ENCODE measurements at places on chromosomes 12 and 14.

DNA sequence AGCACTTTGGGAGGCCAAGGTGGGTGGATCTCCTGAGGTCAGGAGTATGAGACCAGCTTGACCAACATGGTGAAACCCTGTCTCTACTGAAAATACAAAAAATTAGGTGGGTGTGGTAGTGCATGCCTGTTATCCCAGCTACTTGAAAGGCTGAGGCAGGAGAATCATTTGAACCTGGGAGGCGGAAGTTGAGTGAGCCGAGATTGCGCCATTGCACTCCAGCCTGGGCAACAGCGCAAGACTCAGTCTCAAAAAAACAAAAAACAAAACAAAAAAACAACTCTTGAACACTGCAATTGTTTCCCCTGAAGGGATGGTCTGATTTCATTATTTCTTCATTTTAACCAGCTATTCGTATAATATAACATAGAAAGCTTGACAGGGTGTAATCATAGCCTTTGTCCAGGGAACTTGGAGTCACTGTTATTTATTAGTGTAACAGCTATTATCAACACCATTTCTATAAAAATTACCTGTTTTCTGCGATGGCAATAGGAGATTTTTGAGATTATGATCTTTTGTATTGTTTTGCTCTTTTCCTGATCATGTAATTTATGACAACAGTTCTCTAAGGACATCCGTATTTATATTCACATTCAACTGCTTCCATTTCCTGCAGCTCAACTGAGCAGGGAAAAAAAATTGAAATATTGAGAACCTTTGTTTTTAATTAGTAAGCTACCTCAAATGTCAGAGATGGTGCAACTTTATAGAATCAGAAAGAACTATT lies 94.7 kb downstream of the DIP2B start:
- DNase-seq = no peak

DNA sequence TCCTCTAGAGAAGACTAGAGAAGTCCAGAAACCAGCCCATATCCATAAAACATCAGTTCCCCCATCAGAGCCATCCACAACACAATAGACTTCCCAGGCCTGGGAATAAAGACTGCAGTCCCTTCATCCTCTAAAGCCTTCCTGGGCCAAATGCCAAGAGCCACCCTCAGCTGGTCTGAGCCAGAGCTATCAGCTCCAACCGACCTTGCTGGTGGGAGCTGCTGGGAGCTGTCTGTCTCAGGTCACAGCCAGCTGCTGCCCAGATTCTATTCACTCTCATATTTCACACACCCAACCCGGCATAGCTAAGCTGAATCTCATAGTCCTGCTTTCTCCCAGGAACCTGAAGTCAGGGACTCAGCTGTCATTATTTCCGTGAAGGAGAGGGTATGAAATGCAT lies 10.9 kb upstream of the TFCP2 start:
- no peak for DNase-seq

GRCh38 chr14:53516261-53516774 lies 363.2 kb upstream of the DDHD1 start:
- no peak for DNase-seq

GRCh38 chr12:68122236-68122920 lies 37.2 kb downstream of the IFNG start:
- no peak for DNase-seq

- DNase-seq = no peak
Measured at GRCh38 chr14:49199159-49199558, 387.0 kb downstream of the RPS29 start.

DNA sequence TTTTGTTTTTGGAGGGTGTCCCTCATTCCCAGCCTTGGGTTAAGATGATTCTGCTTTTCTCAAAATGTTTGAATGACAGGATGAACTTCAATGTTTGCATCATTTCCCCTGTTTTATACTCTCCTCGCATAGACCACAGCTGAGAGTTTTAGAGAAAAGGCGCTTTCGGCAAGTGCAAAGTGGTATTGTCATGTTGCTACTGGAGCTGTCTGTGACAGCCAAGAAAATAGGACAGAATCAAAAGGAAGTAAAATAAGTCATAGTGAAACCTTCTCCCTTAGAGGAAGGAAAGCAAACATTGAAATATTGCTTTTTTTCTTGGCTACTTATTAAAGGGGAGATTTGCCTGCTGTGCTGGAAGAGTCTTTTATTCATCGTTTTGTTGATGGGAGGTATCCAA lies 33.5 kb upstream of the ARHGAP5 start:
- no peak for DNase-seq

- no peak for DNase-seq
Measured at GRCh38 chr12:22437031-22437806, 102.7 kb upstream of the ST8SIA1 start.

DNA sequence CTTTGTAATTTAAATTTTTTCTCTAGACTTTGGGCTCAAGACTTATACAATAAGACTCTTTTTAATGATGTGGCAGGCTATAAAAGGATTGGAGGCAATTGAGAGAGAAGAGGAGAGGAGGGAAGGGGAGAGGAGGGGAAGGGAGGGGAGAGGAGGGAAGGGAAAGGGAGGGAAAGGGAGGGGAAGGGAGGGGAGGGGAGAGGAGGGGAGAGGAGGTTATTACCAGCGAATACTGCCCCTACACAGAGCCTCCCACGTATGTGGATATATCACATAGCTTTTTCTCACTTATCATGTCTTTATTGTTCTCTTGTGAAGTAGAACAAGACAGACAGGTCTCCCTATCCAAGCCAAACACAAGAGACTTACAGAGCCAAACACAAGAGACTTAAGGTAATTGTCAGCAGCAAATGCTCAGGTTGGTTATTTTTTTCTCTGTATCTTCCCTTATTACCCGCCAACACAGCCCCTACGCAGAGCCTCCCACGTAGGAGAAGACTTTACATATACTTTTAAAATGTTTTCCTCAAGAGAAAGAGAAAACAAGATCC lies 63.1 kb downstream of the DRAM1 start:
- DNase-seq = no peak

DNA sequence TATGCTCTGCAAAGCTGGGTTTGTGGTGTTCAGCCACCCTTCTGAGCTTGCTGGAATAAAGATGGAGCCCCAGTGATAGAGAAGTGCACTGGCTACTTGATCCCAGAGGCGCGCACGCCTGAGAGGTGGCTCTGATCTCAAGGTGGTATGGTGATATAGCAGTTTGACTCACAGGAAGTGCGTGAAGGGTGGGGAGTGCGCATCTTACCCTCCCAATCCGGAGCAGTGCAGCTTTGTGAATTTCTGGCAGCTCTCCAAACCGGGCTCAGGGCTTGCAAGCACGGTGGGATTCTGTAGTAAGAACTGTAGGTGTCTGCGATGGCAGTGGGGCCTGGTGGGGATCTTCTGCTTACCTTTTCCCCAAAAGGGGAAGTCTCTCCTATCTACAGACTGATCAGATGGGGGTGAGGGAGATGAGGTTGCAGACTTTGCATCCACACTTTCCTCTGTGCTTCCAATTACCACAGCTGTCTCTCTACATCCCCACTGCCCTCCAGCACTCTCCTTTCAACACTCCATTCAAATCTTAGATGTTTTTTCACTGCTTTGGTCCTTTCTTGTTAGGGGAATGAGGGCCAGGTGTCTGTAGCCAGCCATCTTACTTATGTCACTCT lies 197.4 kb upstream of the SLC38A2 start:
- DNase-seq = no peak

- DNase-seq = no peak
Measured at GRCh38 chr12:45666396-45666795, 63.1 kb upstream of the ARID2 start.

DNA sequence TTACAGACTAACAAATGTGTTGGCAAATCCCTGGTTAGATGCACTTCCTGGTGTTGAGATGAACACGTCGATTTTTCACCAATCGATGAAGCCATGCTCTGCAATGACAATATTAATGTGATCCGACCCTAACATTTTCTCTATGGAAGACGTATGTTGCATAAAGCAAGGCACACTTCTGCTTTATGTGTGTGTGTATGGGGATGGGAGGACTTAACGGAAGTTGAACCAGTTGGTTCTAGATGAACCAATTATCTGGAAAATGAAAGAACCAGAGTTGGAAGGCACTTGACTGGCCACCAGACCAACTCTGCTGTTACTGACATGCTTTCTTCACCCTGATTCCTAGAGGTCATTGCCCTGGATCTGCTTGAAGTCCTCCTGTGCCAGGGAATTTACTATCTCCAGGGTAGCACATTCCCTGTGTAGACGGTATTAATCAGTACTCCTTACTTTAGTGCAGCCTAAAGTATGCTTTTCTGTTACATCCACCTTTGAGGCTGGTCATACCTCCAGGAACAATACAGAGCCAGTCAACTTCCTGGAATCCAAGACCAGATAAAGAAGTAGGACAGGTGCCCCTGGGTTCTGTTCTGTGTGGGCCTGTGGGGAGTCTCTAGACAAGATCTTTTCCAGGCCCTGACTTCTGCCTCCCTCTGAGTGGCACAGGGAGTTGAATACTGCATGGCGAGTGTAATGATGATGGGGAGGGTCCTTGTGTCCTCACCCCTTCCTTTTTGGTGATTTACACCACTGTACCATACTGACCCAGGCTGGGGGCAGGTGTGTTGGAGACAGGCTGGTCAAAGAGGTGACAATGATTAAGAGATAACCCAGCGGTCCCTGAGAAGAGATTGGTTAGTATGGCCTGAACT lies 4.1 kb downstream of the SDR39U1 start:
- no peak for DNase-seq
